Stimulated activated CD4-positive, alpha-beta T cell treated with anti-CD3 and anti-CD28 coated beads, TNF-alpha, amount 100 ng/mL, for 24 hours (primary cell): ENCODE measurements at places on chromosomes 3 and 15.

GRCh38 chr15:40365624-40366456, 7.8 kb downstream of the DISP2 start:
- no peak for DNase-seq

- DNase-seq, result no peak
Observed at GRCh38 chr3:172034786-172035685, 4.3 kb upstream of the FNDC3B start.

GRCh38 chr3:67468511-67468910, 185.9 kb downstream of the SUCLG2 start:
- no peak for DNase-seq

DNA sequence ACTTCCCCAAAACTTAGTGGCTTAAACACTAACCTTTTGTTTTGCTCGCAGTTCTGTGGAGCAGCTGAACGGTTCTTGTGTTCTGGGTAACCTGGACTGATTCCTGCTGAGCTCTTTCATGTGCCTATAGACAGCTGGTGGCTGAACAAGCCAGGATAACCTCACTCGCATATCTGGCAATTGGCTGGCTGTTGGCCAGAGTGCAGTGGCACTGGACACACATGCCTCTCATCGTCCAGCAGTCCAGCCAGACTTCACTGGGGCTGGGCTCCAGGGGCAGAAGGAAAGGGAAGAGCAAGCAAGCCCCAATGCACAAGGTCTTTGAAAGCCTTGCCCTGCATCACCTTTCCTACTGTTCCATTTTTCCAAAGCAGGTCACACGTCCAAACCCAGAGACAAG, 53.6 kb upstream of the GATA2 start:
- no peak for DNase-seq

GRCh38 chr15:77402740-77403379, 17.0 kb downstream of the PEAK1 start:
- no peak for DNase-seq

GRCh38 chr3:177062052-177062732, 135.1 kb downstream of the TBL1XR1 start:
- DNase-seq, result no peak

GRCh38 chr3:98027085-98027446, 8.0 kb downstream of the GABRR3 start:
- DNase-seq, result no peak

DNA sequence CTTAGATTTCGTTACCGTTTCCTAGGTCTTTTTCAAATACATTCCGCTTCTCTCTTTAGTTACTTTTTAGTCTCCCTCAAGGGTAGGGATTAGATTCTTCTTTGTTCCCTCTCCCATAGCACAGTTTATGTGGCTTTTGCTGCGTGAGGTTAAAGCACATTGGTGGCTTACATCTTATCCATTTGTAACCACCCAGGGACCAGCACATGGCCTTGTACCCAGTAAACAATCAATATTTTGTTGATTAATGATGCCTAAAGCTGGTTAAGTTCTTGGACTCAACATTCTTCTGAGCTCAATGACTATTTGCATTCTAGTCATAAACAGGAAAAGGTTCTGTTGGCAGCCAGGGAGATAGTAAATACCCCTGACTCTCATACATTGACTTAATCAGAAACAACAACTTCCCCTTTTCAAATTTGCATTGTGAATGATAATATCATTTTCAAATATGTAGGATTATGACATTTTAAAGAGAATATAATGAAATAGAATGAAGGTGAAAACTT, 60.2 kb downstream of the CACNA1D start:
- DNase-seq, result no peak

GRCh38 chr3:150515210-150515609, 31.1 kb downstream of the SERP1 start:
- no peak for DNase-seq

DNA sequence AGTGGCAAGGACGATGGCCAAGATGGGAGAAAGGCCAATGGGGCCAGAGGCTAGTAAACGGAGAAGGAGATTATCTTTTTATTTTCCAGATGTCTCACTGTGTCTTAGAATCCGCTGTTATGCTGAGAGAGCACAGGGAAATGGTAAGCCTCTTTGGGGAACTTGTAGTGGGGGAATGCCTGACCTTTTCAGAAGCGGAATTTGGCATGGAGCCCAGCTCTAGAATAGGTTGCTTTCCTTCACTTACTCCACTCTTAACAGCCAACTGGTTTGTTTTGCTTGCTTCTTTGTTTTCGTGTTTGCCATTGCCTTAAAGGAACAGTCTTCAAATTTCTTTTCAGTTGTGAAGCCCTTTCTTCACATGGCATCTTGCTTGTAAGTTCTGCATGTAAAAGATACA, 316.2 kb upstream of the THRB start:
- DNase-seq, result no peak

GRCh38 chr3:21795921-21796320, 44.9 kb upstream of the ZNF385D start:
- no peak for DNase-seq

DNA sequence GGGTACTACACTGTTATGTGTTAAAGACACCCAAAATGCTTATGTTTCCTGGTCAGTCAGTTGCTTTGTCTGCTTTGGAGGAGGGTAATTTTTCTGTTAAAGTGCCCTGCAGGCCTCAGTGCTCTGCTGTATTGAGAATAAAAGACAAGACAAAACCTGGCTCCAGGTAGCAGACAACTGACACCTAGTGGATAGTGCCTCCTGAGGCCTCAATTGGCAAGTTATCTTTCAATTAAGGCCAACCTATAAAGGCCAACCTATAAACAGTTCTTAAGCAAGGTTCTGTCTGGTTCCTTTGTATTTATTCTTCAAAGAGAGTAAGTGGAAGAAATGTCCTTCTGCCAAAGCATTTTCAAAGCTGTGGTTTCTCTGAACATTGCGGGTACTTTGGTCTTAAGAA, 773.8 kb downstream of the MECOM start:
- no peak for DNase-seq

DNA sequence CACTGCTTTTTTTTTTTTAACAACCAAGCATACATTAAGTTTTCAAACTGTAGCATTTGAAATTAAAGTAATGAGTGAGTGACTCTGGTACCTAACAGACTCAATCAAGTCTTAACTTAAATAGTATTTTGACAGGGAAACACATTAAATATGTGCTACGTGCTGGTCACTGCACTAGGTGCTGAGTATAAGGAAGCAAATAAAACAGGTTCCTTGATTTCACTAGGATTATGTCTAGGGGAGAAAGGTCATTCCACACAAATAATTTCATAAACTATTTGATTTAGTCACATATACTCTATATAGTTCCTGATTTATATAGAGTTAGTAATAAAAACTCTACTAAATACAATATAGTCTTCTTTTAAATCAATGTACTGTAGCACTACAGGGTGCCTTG, 89.4 kb downstream of the SUCLG2 start:
- no peak for DNase-seq
